ENCODE measurements at places on chromosomes 5 and 9.

- DNase-seq: no peak
Observed at GRCh38 chr5:79713727-79714126, 24.1 kb downstream of the CMYA5 start.

- no peak for DNase-seq
Observed at GRCh38 chr5:152953788-152954483, 536.5 kb upstream of the GRIA1 start.

GRCh38 chr9:128088253-128088945 is 20.4 kb downstream of the SLC25A25 start:
- DNase-seq: no peak

GRCh38 chr5:67405755-67406154 is 209.2 kb upstream of the CD180 start:
- DNase-seq: no peak

- no peak for DNase-seq
Observed at GRCh38 chr5:75600535-75600934, 10.7 kb upstream of the ANKDD1B start.

DNA sequence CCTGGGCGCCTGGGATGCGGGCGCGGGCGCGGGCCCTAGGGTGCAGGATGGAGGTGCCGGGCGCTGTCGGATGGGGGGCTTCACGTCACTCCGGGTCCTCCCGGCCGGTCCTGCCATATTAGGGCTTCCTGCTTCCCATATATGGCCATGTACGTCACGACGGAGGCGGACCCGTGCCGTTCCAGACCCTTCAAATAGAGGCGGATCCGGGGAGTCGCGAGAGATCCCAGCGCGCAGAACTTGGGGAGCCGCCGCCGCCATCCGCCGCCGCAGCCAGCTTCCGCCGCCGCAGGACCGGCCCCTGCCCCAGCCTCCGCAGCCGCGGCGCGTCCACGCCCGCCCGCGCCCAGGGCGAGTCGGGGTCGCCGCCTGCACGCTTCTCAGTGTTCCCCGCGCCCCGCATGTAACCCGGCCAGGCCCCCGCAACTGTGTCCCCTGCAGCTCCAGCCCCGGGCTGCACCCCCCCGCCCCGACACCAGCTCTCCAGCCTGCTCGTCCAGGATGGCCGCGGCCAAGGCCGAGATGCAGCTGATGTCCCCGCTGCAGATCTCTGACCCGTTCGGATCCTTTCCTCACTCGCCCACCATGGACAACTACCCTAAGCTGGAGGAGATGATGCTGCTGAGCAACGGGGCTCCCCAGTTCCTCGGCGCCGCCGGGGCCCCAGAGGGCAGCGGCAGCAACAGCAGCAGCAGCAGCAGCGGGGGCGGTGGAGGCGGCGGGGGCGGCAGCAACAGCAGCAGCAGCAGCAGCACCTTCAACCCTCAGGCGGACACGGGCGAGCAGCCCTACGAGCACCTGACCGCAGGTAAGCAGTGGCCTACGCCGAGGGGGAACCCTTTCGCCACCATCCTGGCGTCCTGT is at the start of gene EGR1:
EGR1 (plus strand) TSS at position 219 of the 864 bp plus-strand sequence; CDS start at position 502, 283 bp downstream.
- peak; percentile 91 for DNase-seq

- no peak for DNase-seq
Observed at GRCh38 chr9:69532396-69532795, 139.8 kb downstream of the APBA1 start.

DNA sequence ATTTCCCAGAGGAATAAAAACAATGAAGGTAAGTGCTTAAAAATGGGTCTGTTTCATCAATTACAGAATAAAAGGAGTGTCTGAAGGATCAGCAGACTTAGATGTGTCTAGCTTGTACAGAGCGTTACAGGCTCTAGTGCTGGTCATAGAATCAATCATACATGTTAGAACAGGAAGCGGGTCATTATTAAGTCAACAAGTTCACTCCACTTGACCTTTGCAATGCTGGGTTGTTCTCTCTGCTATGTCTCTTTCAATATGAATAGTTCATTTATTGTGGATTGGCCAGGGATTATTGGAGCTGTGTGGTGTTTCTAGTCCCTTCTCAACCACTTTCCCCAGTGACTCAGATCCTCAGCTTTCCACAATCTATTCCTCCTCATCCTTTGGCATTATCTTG is 20.7 kb upstream of the EGFLAM start:
- DNase-seq: no peak

DNA sequence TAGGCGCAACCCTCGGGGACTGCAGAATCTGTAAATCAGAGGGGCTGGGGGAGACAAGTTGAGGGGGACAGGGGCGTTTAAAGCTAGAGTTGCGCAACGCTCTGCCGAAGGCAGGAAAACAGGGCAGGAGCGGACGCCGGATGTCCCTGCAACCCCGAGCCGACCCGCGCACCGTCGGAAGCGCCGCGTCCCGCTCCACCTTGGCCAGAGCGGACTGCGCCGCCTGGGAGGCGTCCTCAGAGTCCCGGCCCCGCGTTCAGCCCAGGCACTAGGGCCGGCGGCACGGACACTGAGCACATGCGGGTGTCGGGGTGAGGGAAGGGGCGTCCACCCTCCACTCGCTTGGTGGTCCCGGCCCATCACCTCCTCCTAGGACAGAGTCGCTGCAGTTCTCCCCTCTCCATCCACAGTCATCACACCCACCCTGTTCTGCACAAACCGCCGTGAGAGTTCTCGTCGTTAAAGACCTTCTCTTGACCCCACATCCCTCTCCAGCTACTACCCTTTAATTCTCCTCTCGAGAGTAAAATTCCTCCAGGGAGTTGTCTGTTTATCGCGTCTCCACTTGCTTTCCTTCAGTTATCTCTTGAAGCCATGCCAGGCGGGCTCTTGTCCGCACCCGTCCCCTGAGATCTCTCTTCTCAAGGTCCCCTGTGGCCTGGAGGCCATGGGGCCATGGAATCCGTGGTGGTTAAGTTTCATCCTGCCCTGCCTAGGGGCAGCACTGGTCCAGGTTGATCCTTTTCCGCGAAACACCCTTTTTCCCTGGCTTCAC is 796 bp upstream of the PDLIM7 start:
- no peak for DNase-seq

DNA sequence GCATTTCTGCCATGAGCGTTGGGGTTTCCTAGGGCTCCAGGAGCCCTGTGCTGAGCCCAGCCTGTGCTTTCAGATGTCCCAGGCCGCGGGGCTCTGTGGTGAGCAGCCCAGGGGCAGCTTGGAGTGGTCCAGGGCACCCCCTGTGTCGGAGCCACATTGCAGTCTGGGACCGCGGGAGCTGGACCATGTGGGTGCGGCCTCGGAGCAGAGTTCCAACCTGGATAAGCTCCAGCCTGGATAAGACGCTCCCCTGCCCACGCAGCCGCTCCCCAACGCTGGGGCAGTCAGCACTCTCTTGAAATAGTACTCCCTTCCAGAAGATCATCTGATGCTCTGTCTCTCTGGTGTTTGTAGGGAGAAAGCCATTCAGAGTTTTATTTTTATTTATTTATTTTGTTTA is 111.1 kb downstream of the WNK2 start:
- no peak for DNase-seq

DNA sequence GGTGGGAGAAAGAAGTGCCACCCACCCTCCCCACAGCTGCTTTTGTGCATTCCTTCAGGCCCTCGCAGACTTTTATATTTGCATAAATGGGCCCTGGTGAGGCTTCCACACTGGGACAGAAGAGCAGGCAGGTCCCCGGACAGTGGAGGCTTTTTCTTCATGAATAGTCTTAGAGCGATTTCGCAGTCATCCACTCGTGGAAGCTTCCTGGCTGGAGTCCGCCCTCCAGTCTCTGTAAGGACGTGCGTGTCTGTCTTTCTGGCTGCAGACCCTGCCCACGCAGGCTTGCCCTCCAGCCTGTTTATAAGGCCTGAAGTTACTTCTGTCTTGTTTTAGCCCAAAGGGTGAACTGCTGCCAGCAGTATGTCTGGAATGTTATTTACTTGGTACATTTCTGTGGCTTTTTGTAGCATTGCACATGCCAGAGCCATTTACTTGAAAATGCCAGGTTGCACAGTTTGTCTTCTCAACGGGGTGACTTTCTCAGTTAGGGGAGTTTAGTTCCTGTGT is 195.7 kb downstream of the AOPEP start:
- no peak for DNase-seq

- DNase-seq: no peak
Observed at GRCh38 chr9:98180996-98181395, 11.4 kb downstream of the CORO2A start.
